Right cardiac atrium (tissue), 5 donors: ENCODE measurements at places on chromosomes 2 and 18. TPM values are rescaled to one million over a fixed set of nuclear protein-coding genes. Genes with fewer than 3 reads are reported as not detected.

Gene LIMS3
- polyA plus RNA-seq: 2.0 TPM

- DNase-seq: no peak
These were observed 251.7 kb upstream of the HNRNPA3 start for GRCh38 chr2:176960736-176961520.

Gene NPHP1
- 4.9 TPM for polyA plus RNA-seq

GRCh38 chr2:121287146-121287798, 2.3 kb upstream of the TFCP2L1 start:
- DNase-seq: no peak

Gene C18orf54
- polyA plus RNA-seq: 0.66 TPM

GRCh38 chr2:64019975-64020528, 824 bp upstream of the VPS54 start:
- no peak for DNase-seq

- no peak for DNase-seq
These were observed 48.8 kb upstream of the TMEFF2 start for GRCh38 chr2:192243488-192243887.

GRCh38 chr2:203685081-203685621, 21.3 kb upstream of the CD28 start:
- DNase-seq: peak; percentile 52

Gene SERPINB8
- polyA plus RNA-seq: 1.9 TPM

Gene ANKRD44
- polyA plus RNA-seq: 4.8 TPM

DNA sequence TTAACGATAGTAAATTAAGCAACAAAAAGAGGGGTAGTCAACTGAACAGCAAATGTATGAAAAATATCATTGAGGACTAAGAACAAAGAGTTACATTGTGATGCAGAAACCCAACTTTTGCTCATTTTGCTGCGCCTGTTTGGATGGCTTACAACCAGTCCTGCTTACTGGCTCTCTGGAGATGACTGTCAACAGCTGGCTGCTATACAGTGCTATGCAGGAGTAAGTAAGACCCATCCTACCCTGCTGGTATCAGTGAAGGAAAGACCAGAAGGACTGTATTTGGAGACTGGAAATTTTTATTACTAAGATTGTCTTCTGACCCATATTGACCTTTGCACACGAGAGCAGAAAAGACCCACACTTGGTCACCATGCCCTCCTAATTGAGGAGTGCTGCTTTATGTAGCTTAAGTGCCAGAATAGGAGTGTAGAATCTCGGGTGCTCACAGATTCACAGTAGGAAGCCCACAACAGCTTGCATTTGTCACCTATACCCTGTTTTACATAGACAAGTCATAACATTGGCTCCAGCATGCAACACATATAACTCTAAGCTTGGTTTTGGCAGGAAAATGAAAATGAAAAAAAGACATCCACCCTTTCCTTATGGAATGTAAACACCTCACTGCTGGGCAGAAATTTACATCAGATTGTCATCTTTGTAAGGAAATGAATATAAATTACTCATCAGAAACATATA, 1915.0 kb upstream of the CELF4 start:
- no peak for DNase-seq

Gene GALNT13
- 4.6 TPM for polyA plus RNA-seq

- no peak for DNase-seq
These were observed 55.5 kb downstream of the DPP4 start for GRCh38 chr2:162018530-162018929.

GRCh38 chr2:10019174-10019573, 24.2 kb upstream of the KLF11 start:
- peak; percentile 14 for DNase-seq

DNA sequence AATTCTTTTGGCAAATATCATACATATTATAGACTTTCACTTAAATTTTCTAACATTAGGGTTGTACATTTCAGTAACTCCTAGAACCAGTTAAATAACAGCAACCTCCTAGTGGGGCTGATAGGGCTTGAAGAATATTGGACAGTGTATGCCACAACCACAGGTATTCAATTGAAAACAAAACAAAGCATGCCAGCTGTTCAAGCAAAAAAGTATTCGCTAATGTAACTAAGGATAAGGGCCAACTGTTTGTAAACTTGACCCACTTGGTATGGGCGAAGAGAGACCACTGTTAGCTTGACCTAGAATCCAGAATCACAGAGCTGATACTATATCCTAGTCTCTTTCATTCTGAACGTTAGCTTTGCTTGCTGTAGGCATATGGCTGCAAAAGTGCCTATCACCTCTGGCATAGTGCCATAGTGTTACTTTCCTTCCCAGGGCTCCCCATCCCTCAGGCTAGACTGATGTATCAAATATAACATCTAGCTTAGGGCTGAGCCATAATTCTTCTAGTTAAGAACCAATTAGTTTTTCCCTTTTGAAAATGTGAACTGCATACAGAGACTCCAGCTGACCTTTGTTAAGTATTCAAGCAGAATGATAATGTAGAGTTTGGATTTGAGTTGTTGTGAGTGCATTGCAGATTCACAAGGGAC, 458.8 kb upstream of the NRXN1 start:
- DNase-seq: no peak

DNA sequence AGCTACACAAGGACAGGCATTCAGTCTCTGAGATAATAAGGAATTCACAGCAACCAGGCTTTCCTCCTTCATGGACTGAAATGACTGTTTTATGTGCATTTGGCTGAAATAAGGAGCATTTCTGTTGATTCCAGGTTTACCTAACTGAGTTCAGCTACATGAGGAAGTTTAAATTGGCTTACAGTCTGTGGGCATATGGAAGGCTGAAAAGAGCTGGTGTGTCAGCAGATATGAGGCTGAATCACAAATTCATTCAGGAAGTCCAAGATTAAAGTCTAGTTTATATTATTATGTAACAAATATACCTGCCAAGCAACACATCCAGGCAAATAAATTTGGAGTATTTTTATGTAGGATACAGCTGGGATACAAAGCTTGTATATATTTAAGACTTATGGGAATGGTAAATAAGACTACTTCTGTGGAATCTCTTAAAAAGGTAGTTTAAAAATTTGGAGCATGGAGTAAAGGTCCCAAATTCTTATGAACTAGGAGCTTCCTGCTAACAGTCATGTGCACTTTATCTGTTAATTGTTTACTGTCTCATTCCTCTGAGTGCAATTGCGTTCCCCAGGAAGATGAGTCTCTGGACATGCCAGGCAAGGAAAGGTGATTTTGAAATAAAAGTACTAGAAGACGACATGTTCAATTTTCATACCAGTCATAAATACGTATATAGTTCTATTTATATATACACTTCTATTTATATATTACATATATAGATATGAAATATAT, 53.0 kb downstream of the ZC3H8 start:
- no peak for DNase-seq

Gene SERTAD2
- polyA plus RNA-seq: 8.2 TPM

Gene UGT1A4
- 0.07 TPM for polyA plus RNA-seq

Gene RESP18
- polyA plus RNA-seq: not detected

- DNase-seq: no peak
These were observed 104.9 kb downstream of the ANKRD44 start for GRCh38 chr2:197205585-197206215.

- DNase-seq: no peak
These were observed 632.2 kb downstream of the SLC4A3 start for GRCh38 chr2:220259662-220260061.

DNA sequence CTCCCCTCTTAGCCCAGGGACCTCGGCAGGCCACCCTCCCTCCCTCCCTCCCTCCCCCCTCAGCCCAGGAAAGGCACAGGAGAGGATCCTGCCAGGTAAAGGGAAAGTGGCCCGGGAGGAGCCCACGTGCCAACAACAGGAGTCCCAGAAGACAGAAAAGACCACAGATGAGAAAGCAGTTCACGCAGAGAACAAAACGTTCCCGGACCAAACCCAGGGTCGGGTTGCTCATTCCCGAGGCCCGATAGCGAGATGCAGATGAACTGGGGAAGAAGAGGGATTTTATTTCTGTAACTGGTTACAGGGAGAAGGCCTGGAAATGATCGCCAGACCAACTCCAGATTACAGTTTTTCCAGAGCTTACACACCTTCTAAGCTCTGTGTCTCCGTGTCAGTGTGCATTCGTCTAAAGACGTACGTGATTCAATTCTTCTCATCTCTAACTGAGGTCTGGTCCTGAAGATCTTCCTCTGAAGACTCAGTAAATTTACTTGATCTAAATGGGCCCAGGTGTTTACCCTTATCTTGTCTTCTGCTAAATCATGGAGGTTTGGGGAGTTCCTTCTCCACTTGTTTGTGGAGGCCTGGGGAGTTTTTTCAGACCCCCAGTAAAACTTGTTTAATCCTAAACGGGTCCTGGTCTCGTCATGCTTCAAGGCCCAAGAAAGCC, 807 bp upstream of the NEU4 start:
- DNase-seq: no peak

Gene COL4A4
- polyA plus RNA-seq: 3.6 TPM

Gene CNGA3
- polyA plus RNA-seq: not detected

Gene TPRKB
- 74.1 TPM for polyA plus RNA-seq

DNA sequence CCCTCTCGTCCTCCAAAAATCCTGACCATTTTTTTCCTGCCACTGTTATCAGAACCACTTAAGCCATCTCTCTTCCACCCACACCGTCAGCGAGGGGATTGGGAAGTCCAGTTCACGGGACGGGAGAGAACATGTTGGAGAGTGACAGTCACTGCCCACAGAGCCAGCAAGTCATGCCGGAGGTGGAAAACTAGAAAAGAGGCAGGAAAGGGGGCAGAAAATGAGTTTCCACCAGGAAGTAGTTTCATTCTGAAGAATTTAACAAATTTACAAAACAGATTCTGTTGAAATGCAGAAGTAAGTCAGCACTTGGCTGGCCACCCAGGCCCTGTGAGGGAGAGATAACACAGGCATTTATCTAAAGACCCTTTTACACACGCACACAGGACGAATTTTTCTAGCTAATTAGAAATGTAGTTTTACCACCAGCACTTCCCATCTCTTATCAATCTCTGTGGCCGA, 431.3 kb downstream of the TSN start:
- peak; percentile 74 for DNase-seq

DNA sequence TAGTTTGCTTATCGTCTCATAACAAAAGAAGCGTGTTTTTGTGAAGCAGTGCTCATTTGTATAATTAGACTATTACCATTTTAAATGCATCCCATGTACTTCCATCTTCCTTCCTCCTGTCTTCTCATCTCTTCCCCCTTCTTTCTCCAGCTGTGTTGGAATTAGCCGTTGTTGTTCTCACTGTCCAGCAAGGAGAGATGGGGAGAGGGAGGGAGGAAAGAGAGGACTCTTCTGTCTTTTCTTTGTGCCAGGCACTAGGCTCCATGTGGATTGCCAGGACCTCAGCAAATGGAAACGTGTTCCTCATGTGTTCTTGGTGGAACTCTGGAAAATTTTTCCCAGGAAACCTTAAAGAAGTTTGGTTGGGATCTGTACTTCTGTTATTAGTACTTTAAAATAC, 131.7 kb downstream of the PHLPP1 start:
- DNase-seq: no peak

GRCh38 chr2:159807183-159808031, 9.4 kb upstream of the CD302 start:
- no peak for DNase-seq

GRCh38 chr2:127408807-127409099, 9.5 kb upstream of the PROC start:
- no peak for DNase-seq

Gene NAT8
- polyA plus RNA-seq: not detected

DNA sequence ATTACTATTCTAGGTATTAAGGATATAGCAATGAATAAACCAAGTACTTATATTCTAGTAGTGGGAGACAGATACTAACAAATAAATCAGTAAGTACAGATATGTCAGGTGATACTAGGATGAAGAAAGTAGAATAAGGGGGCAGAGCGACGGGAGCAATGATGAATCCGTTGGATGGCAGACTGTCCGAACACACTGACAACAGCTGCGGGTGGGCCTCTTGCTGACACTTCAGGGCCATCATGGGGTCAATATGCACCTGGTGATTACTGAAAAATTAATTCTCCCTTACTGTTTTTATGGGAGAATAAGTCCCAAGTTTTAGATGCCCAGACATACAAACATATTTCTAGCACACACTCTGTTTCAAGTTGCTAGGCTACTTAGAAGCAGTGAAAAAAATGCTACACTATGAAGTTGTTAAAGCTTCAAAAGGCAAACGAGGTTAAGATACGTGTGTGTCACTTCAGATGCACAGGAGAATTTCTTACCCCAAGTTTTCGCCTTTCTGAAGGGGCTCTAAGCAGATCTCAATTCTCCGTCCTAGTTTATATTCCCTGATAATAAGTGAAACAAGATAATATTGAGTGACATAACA, 78.7 kb downstream of the USP40 start:
- DNase-seq: no peak

DNA sequence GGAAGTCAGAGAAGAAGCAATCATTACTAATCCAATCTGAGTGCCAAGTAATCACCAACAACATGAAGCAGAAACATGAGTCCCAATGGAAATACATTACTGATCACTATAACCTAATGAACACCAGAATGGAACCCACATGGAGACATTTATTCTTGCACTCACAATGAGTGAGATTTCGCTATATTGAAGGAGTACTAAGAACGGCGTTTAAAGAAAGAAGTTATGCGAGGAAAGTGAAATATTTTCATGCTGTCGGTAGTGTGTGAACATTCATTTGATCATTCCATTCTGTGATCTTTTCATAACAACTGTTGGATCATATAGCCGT, 181.1 kb downstream of the IRS1 start:
- DNase-seq: no peak

- DNase-seq: no peak
These were observed 171.9 kb upstream of the GATA6 start for GRCh38 chr18:21997207-21998143.

DNA sequence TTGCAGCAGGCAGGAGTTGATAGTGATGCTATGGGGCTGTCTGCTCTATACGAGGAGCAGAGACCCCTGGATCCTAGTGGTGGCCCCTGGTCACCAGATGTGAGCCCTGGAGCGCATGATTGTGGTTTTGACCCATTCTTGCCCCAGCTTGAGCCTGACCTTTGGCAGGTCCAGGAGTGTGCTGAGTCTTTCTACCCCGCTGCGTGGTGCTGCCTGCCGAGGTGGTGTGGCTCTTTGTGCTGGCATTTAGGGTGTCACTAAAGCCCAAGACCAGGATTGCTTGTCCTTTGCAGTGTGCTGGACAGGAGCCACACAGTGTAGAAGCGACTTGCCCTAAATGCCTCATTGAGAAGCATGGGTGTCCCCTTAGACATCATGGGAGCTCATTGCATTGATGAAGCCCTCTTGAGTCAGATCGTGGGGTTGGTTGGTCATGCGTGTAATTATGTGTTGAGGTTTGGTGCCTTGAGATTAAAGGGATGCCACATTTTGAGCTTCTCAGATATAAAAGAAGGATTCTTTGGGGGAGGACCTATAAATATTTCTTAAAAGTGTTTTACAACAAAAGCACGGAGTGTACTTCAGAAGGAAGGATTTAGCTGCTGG, 88.3 kb downstream of the AGAP1 start:
- no peak for DNase-seq
